ENCODE measurements at places on chromosomes 1 and 21.
A peak's percentile ranks its signal among the peaks of the same experiment; 100 is the strongest.

DNA sequence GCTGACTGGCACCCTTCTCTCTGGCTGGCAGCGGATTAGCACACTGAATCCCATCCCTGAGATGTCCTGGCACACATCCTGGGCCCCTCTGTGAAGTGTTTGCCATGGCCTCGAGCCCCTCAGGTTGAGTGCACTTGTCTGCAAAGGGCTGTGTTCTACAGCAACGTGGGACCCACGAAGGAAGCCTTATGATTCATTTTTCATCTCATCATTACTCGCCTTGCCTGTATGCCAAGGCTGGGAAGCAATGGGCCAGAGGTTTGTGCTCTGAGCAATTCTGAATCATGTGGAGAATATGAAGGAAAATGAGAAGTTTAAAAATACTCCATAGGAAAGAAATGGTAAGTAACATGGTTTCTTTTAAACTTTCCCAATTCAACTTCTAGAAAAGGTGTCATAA is 124.8 kb upstream of the LMO4 start:
- DNase-seq = no peak

GRCh38 chr1:169739980-169740379 is 6.1 kb upstream of the SELE start:
- DNase-seq = no peak

GRCh38 chr1:228429007-228429406 is 12.3 kb upstream of the TRIM17 start:
- no peak for DNase-seq

DNA sequence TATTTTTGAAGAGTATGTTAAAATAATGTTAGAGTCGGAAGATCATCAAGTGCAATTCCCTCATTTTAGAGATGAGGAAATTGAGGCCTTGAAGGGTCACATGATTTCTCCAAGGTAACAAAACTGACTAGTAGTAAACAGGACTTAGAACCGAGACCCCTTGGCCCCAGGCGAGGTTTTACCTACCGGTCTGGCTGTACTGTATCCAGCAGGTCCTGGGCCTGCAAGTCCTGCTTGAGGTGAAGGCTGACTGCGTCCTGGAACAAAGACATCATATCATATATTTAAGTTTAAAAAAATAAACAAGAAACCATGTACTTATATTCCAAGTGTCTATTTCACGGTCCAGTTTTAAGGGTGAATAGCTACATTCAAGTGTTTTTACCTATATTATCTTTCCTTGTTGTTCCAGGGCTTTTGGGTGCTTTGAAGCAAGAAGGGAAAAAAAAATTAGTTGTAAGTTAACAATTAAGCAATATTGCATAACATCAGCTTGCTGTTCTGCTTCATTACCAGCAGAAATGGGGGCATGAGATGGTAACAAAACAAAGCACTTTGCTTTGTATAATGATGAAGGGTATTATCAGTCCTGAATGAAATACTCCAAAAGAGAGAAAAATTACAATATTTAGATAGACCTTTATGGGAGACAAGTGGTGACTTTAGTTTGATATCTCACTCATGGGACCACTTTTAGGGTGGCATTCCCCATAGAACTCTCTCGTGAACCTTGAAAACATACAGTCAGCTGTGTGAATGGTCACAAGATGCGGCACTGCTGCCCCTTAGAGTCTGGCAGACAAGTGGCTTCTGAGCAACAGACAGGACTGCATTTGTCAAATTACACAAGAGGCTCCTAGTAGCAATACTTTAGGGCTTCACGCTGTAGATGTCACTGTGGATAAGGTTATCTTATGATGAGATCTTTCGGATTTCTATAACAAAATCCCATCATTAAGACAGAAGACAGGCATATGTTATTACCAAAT is 29.8 kb upstream of the CFAP298 start:
- DNase-seq = no peak

- DNase-seq = no peak
These were observed 7.7 kb downstream of the LGR6 start for GRCh38 chr1:202201266-202201665.

DNA sequence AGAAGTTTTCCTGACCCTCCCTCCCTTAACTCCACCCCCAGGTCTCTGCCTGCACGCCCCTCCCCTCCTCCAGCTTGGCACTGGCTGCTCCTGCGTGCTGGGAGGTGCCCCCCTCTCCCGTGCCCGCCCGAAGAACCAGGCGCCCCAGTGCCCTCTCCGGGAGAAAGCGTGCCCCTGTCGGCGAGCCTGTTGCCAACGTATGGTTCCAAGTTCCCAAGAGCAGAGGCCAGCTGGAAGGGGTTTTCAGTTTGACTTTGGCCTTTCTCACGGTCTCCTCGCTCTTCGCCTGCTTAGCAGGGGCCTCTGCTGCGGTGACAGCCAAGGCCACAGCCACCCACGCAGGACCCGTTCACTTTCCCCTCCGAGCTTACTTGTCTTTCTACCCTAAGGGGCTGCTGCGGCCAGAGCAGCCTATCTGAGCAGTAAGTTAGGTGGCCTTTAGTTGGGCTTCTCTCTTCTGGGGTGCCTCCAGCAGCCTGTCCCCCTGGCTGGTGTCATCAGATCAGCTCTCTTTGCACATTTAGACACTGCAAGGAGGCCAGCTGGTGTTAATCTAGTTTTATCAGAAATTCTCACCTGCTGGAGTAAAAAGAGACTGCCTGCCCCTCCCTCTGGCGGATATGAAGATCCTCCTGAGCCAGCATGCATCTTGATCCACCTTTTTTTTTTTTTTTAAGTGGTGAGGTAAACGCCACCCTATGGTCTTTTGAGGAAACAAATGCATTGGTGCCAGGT is 1.5 kb downstream of the STUM start:
- DNase-seq = peak; percentile 4

- no peak for DNase-seq
These were observed 114.3 kb downstream of the GDAP2 start for GRCh38 chr1:117814856-117815797.

DNA sequence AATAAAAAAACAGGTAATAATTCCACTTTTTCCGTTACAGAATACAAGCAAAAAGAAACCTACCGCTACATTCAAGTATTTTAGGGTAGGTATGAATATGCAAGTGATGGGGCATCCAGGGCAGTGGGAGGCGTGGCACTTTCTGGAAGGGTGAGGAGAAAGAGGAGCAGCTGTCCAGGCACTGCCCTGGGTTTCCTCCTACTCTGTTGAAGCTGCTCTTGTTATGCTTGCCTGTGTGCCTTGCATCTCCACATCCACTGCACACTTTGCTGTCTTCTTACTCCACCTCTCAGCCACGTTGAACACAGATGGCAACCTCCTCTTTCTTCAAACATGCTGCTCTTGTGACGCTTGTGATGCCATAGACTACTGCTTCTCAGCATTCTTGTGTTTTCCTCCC is 83.2 kb downstream of the RPE65 start:
- DNase-seq = no peak

DNA sequence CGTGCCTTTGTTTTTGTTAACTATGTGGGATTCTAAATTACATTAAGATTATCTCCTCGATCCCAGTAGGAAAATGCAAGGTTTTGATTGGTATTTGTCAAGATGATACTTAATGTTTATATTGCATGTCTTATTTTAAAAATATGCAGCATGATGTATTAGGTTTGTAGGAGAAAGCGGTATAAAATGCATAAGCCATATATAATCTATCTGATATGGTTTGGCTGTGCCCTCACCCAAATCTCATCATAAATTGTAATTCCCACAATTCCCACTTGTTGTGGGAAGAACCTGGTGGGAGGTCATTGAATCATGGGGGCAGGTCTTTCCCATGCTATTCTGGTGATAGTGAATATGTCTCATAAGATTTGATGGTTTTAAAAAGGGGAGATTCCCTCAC is 198.1 kb upstream of the NCAM2 start:
- no peak for DNase-seq

- no peak for DNase-seq
These were observed 247.9 kb downstream of the NPHP4 start for GRCh38 chr1:5744341-5744740.

- DNase-seq = no peak
These were observed 62.4 kb upstream of the WNT4 start for GRCh38 chr1:22204989-22205913.

- DNase-seq = no peak
These were observed 95.9 kb upstream of the CCDC190 start for GRCh38 chr1:162956922-162957321.

- no peak for DNase-seq
These were observed 16.6 kb downstream of the SMG5 start for GRCh38 chr1:156266051-156266450.

DNA sequence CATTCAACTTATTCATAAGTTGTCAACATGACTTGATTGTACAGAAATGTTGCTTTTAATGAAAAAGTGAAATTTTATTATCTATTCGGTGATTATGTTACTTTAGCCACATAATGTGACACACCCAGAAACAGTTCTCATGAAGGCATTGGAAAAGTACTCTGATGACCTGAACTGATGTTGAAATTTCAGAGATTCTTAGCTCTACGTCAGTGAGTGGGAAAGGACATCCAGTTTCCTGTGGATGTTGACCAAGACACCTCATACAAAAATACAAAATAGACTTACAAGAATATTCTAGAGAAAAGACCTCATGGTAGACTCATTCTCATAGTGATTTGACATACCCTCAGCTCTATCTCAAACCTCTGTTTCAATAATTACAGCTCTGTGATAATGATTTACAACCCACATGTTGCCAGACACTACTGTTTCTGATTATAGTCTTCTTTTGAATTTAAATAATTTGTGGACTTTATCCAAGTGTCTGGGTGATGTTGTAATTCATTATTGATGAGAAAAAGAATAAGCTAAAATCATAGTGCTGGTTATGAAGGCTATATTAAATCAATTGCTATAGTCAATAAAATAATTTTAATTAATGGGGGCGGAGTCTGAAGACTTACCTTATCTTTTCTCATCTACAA is 37.3 kb downstream of the KCNK2 start:
- no peak for DNase-seq

- DNase-seq = no peak
These were observed 123.1 kb upstream of the ZBTB40 start for GRCh38 chr1:22328331-22329147.

- no peak for DNase-seq
These were observed 45.5 kb downstream of the NCF2 start for GRCh38 chr1:183544598-183545297.

DNA sequence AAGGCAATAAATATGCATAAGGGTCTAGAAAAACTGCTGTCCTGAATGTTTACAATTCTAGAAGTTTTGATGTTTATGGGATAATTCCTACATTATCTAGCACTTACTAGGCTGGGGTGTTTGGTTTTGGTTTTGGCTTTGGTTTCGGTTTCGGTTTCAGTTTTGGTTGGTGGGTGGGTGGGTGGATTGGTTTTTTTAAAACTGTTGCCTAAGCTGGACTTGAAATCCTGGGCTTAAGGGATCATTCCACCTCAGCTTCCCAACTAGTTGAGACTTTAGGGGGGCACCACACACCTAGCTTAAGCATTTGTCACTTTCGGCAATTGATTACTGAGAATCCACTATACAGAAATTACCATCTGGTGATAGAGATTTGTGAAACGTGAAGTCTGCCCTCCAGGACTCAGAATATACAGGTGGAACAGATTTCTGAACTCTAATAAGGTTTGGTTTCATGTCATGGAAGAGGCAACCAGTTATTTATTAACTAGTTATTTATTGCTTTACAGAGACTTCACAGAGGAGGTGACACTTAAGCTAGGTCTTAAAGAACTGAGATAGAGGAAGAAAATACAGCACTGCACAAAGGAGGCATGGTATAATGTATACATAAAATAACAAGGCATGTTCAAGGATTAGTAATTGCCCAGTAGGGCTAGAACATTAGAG is 69.6 kb downstream of the PIK3R3 start:
- no peak for DNase-seq

DNA sequence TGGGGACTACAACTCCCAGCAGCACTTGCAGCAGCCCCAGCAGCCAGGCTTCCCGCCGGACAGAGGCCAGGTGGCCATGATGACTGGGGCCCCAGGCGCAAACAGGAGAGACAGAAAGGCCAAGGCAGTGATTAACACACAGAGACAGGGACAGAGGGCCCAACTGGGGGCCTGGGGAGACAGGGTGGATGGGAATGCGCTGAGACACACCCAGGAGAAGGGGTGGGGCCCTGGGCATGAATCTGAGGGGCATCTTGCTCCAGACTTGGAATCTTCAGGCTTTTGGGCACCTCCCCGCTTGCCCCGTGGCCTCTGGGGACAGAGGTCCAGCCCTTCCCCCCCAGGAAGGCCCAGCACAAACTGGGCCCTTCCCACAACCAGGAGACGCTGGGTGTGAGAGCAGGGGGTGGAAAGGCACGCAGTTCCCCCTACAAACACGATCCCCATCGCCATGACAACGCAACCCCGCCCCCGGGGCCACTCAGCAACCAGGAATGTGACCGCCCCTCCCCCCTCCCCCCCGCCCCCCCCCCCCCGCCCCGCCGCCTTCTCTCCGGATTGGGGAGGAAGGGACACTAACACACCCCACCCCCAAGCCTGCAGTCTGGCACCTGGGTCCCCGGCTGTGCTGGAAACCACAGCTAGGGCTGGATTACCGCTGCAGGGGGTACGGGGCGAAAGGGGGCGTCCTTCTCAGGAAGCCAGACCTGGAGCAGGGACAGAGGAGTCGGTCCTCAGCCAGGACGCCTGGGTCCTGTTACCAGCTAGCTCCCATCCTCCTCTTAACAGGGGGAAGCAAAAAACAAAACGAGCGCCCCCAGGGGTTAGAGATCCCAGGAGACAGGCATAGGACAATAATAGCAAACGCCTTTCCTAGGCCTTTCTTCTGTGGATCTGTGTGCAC is 4.5 kb downstream of the HDGF start:
- DNase-seq = peak; percentile 55

DNA sequence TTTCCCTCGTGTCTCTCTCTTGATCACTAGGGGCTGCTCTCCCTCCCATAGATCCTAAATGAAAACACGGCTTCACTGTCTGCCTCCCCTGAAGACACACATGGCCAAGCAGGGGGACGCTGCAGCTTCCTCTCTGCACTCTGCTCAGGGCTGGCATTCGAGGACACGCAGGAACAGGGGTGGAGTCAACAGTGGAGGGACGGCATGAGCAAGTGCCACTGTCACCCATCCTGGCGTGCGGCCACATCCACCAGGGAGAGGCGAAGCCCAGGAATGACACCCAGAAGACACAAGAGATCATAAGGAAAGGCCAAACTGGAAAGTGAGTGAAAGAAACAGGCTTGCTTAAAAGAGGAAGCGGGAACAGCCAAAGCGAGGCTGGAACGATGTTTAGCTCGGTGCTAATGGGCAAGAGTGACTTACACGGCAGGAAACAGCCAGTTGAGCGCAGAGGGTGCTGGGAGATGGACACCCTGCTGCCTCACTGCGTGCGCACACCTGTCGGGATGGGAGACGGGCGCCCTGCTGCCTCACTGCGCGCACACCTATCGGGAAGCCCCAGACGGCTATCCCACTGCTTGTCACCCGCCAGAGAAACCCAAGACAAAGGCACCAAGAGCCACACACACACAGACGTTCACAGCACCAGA is 13.6 kb upstream of the C1QTNF12 start:
- DNase-seq = no peak

GRCh38 chr1:51768971-51769588 is 109.4 kb downstream of the NRDC start:
- peak; percentile 20 for DNase-seq

- DNase-seq = peak; percentile 63
These were observed 234.7 kb downstream of the TOMM20 start for GRCh38 chr1:234893725-234894630.
